ENCODE measurements at places on chromosomes 1 and 21.
A peak's percentile ranks its signal among the peaks of the same experiment; 100 is the strongest.

DNA sequence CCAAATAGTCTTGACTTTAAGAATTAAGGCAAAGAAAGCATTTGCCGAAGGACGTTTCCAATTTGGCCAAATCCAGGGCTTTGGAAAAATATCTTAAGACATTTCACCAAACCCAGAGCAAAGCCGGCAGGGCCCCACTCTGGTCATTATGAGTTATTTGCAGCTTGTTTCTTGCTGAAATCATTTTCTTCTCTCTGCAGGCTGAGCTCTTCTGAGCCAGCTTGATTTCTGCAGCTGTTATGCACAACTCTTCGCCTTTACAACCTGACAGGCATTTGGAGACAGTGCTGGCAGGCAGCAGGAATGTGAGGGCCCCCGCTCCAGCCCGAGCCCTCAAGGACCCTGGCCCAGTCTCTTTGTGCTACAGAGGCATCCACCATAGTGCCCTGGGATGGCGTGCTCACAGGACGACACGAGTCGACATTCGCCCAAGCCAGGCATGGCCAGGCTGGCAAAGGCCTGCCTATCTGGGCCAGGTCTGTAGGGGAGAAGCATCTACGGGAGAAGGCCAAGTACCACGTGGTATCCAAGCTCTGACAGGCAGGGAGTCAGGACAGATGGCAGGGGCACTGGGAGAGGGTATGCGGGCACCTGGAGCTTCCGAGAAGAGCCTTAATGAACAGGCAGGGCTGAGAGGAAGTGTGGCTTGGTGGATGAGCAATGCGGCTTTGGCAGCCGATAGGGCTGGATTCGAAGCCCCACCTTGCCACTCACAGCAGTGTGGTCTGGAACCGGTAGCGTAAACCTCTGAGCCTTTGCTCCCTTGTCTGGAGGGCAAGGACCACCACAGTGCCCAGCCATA, 32.3 kb downstream of the SYF2 start:
- no peak for DNase-seq

GRCh38 chr1:80054129-80054528, 1047.6 kb upstream of the ADGRL4 start:
- no peak for DNase-seq

- peak; percentile 87 for DNase-seq
Measured at GRCh38 chr1:112706505-112707220, at the start of gene RHOC. TSS of gene RHOC (minus strand) at chr1:112707127. CDS start at chr1:112703799, 3,328 bp downstream.

- DNase-seq = no peak
Measured at GRCh38 chr1:160546942-160547341, 23.9 kb upstream of the SLAMF6 start.

DNA sequence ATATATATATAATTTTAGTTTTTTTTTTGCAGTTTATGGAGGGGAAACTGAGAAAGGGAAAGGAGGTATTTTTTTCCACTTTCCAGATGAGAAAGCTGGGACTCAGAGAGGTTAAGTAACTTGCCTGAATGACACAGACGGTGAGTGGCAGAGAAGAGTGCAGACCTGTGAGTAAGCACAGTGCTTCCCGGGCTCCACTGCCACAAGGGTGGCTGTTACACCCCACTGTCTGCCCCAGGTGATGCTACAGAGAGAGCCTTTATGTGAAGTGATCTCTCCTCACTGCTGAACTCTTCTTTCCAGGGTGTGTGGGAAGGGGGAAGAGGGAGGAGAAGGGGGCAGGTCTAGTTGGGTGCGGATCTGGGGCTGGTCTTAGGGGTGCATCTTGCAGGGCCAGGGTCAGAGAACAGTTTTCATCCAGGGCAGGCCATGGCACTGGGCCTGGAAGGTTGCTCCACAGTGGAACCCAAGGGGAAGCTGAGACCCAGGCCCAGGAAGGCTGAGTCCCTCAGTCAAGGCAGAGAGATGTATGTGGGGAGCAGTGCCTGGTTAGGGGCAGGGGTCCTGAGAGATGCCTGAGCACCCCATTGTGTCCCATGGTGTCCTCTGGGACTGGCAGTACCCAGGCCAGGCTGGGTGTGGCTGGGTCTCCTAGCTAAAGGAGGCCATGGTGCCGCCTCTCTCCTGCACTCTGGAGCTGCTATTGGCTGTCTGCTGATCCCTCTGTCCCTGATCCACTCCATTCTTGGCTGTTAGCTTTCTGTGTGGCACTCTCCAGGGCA, 357.5 kb downstream of the PTPRU start:
- DNase-seq = no peak

- no peak for DNase-seq
Measured at GRCh38 chr1:196659471-196659870, 7.6 kb downstream of the CFH start.

GRCh38 chr1:206631085-206631509, 4.2 kb upstream of the DYRK3 start:
- DNase-seq = peak; percentile 66

GRCh38 chr1:235136111-235136510, 7.5 kb upstream of the TOMM20 start:
- no peak for DNase-seq

- DNase-seq = no peak
Measured at GRCh38 chr1:160407839-160408801, 7.8 kb downstream of the VANGL2 start.

DNA sequence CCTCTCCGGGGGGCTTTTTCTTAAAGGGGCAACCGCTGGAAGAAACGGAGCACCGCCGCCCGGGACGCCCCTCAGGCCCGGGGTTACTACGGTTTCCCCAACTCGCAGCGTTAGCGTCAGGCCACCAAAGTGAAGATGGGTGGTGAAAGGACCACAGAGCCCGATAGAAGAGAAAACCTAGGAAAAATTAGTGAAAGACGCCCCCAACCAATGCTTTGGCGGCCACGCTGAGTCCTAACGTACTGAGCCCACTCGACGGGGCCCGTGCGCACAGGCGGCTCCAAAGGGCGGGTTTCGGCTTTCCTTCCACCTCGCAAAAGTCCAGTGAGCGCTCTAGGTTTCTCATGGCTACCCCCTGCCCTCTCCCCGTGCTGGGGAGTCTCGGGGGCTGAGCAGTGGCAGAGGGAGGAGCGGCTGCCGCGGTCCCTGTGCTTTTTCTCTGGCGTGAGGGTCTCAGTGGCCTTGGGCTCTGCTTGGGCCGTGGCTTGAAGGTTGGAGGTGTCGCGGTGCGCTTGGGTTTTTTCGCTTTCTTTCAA, 12.2 kb upstream of the SPEN start:
- DNase-seq = no peak

DNA sequence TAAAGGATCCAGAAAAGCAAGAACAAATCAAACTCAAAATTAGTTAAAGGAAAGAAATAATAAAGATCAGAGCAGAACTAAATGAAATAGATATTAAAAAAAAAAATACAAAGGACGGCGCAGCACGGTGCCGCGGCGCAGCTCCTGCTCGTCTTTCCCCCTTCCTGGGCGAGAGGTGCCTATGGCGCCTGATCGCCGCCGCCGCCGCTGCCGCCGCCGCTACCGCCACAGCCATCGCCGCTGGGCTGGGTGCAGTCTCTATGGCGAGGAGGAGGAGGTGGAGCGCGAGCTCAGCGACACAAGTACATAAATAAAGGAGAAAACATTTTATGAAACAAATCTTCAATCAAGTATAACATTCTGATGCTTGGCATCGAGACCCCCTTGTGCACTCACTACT, 77.6 kb upstream of the VANGL1 start:
- no peak for DNase-seq

GRCh38 chr1:46483589-46483988, 6.0 kb upstream of the DMBX1 start:
- DNase-seq = no peak

GRCh38 chr1:217453816-217454215, 177.1 kb downstream of the GPATCH2 start:
- DNase-seq = no peak

- DNase-seq = no peak
Measured at GRCh38 chr21:39781331-39781730, 36.3 kb downstream of the IGSF5 start.

DNA sequence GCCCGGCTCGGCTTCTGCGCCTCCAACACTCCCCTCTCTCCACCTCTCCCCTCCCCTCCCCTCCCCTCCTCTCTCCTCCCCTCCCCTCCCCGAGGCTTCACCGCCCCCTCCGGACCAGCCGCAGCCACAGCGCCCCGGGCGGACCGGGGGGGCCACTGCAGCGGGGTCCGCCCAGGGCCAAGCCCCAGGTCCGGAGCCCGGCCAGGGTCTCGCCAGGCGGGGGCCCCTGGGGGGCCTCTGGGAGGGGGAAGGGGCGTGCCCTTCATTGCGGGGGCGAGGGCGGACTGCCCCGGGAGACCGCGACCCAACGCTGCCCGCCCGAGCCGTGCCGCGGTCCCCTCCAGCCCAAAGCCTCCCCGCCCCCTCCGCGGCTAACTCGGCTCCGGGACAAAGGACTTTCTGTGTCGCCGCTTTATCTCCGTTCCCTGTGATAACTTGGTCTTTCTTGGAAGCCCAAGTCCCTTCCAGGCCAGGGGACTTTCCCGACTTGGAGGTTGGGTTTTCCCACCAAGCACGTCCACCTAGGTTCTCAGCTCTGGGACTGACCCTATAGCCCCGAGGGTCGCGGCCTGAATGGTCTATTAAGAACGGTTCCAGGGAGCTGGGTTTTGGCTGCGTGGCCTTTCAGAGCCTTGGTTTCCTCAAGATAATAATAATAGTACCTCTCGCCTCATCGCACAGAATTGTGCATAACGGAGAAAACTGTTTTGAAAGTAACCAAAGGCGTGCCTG, at the start of gene UBQLN4:
Gene UBQLN4 (minus strand): TSS at position 31 of the 732 bp plus-strand sequence. CDS start 97 bp downstream, outside the sequence.
- peak; percentile 93 for DNase-seq

- no peak for DNase-seq
Measured at GRCh38 chr1:33624261-33624990, 152.0 kb downstream of the ZSCAN20 start.

DNA sequence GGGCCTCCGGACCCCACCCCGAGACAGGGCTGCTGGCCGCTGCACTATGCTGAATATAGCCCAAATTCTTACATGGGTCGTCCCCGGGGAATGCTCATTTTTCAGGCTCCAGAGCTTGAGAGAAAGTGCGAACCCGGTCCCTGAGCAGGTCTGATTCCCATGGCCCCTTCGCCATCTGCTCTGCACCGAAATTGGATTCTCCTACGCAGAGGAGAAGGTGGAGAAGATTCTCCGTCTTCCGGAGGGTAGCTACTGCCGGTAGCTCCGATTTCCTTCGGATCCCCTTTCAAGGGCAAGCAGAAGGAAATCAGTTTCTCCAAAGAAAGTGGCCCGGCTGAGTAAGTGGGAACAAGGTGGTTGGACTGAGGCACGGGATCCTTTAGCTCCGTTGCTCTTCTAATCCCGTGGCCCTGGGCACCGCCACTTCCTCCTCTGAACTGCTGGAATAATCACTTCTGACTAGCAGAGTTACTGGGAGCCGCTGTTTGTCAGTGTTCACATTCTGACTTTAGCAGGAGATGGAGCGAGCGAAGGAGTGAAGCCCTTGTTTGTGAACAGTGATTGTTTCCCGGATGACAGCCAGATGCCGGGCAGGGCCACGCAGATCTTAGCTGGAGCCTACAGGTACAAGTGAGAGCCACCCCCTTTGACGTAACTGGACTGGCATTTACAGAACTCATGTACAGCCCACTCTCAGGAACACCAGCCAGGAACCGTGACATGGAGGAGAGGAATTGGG, 1.1 kb upstream of the ZNF496 start:
- no peak for DNase-seq

DNA sequence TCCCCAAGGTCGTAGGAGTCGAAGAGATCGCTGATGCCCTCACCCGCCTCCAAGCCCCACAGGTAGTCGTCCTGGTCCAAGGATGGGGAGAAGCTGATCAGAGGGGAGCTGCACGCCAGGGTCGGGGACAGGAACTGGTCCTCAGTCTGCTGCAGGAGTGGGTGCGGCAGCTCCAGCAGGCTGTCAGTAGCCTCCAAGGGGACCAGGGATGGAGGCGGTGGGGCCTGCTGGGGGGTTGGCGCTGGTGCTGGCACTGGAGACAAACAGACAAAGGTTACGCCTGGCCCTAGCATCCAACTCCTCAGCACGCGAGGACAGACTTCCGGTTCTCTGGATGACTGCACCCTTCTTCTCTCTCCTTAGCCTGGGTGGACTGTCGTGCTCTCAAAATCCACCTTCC, 21.1 kb downstream of the E2F2 start:
- no peak for DNase-seq

DNA sequence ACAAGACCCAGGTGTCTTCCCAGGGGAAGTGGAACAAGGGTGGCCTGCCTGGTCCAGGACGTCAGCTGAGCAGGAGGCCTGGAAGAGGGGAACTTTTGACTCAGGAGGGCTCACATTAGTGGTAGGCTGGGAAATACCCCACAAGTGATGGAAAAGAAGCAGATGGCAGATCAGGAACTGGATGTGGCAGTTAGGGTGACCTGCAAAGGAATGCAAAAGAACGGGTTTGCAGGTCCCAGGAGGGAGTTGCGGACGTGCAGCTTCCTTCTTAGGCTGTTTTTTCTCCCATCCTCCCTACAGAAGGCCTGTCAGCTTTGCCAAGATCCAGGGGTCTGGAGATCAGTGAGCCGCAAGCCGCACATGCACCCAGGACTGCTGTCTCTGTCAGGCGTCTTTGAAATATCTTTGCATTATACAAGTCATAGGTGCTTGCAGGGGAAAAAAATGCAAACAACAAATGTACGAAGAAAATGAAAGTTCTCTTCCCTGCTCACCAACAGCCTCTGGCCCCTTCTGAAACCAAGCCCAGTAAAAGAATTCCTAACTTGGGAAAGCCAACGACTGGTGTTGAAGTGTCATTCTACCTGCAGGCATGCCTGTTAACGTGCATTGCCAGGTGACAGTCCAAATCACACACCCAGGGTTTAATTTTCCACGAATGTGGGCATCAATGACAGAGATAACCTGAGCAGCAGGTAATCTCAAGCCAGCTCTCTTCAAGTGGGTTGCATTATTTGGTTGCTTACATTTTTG, 34.4 kb downstream of the NENF start:
- no peak for DNase-seq

DNA sequence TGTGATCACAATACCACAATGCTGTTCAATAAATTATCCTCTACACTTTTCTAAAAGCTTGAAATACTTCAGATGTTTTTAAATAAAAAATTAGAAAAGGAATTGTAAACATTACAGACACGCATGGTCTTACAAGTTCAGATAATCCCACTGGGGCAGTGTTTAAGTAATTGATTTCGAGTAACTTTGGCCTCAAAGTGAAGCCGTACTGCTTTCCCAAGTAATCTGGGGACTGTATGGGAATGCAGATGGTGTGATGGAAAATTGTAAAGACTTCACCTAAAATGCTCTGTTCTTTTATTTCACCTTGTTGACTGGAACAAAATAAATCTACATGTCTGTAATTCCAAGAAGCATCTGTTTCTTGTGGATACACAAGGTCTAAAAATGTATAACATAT, 401.7 kb upstream of the LYPLAL1 start:
- DNase-seq = no peak

DNA sequence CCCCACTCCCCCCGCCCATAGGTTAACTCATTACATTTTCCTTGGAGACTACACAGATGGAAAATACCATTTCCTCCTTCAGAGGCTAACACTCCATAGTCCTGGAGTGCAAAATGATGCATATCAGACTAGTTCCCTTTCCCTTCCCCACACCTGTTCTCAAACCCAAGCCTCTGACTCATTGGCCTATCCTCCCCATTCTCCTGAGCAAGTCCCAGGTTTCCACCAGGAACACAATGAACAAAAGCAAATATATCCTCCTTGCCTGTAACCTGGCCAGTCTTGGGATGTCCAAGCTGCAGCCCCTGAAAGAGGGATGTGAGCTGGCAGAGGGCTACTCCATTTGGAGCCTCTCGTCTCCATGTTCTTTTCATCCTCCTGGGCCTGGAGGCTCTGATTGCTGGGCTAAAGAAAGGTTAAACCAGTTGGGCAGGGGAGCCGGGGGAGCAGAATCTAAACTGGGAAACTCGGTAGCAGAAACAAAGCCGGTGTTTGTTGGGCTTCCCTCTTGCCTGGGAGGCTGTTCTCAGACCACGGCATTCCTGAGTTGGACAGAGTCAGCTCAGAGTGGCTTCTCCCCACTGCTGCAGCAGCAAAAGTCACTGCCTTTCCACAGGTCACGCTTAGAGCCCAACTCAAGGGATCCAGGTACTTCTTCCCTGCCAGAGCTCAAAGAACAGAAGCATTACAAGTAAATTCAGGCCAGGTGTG, 13.9 kb downstream of the SSR2 start:
- no peak for DNase-seq

Data from sciatic nerve (tissue), 2 donors.